ENCODE measurements at places on chromosomes 16 and 17.

- DNase-seq, result no peak
Observed at GRCh38 chr17:3693829-3694231, 2.1 kb downstream of the P2RX5 start.

DNA sequence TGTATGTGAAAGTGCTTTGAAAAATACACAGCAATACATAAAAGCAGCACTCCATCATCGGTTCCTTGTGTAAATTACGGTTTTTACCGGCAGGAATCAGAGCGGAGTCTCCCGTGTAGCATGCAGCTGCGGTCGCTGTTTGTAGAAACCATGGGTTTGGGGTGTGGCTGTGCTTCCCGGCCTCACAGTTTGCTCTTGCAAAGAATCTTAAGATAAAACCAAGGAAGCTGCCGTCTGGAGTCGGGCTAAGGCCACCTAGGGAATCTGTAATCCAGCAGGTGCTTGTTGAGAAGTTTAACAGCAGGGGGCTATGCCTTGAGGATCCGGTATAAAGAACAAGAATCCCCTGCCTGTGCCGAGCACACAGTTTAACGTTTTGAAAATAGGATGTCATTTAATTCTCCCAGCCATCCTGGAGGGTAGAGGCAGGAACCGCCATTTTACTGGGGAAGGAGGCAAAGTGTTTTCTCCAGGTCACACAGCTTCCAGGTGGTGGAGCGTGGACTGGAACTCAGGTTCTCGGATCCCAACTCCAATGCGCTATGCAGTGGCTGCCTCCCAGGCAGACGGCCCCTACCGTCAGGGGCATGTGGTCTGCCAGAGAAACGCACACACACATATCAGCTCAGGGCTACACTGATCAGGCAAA lies 6.0 kb upstream of the TLCD3A start:
- no peak for DNase-seq

DNA sequence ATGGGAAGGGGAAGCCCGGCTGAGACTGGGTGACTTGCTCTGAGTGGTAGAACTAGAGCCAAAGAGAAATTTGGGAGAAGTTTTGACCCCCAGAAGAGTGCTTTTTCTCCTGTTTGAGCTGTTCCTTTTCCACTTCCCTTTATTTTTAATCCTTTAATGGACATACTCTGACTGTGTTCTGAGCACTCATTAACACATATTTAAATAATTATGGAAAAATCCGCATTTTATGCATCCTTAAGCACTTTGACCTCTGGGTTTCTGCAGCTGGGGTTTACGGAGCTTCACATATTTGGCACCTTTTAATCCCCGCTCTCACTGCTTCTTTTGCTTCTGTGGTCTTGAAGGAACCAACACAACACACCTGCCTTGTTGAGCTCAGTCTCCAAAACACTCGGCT lies 114.7 kb downstream of the FOXL1 start:
- DNase-seq, result no peak

DNA sequence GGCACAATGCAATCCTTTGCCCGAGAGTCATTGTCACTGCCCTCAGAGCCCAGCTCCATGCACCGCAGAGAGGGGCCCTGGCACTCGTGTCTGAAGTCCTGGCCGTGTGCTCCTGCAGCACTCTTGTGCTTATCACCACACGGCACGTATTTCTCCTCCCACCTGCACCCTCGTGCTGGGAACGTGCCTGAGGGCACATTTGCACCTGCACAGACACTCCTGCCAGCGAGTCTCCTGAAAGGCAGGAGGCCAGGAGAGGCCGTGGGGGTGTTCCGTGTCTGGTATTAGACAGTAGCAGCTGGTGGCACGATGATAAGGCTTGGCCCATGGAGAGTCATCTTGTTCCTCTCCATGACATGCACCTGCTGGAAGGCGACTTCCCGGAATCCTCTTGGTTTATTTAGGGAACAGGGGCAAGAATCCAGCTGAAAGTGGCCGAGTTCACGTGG lies 3.4 kb upstream of the ACSF3 start:
- no peak for DNase-seq

DNA sequence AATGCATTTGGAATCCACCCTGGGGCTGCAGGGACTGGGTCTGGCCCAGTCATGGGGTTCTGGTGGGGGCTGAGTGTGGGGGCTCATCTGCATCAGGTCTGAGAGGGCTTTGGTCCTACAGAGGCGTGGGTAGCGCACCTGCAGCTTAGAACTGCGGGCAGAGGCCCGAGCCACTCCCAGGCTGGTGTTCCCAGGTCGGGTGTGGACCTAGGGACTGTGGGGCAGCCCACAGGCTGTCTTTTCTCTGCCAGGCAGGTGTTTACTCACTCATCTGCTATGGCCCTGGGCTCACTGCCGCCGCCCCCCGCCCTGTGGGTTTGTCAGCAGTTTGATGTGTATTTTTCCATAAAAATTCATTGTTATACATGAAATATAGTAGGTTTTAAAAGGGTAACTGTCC lies 27.0 kb upstream of the DOC2B start:
- DNase-seq, result no peak

- DNase-seq, result no peak
Observed at GRCh38 chr17:56540836-56541235, 52.7 kb upstream of the NOG start.

DNA sequence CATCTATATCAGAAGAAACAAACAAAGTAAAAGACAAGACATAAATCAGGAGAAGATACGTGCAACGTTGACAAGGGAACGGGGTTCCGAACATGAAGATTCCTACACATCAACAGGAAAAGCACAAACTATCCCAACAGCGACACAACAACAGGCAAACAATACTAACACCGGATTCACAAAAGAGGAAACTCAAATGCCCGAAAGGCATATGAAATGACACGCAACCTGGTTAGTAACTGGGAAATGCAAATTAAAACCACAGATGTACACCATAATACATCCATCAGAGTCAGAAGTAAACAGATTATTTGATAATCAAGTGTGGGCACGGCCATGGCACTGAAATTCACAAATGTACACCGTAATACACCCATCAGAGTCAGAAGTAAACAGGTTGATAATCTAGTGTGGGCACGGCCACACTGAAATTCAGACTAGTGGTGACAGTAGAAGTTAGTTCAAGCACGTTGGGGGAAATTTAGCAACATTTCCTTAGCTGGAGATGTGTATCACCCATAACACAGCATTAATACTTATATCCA lies 171.9 kb upstream of the RPH3AL start:
- no peak for DNase-seq

- no peak for DNase-seq
Observed at GRCh38 chr16:87856791-87857228, 12.5 kb downstream of the SLC7A5 start.

GRCh38 chr17:73533127-73533526 lies 111.1 kb downstream of the SDK2 start:
- DNase-seq, result no peak

- DNase-seq, result no peak
Observed at GRCh38 chr17:43545383-43545632, 832 bp downstream of the ETV4 start.

DNA sequence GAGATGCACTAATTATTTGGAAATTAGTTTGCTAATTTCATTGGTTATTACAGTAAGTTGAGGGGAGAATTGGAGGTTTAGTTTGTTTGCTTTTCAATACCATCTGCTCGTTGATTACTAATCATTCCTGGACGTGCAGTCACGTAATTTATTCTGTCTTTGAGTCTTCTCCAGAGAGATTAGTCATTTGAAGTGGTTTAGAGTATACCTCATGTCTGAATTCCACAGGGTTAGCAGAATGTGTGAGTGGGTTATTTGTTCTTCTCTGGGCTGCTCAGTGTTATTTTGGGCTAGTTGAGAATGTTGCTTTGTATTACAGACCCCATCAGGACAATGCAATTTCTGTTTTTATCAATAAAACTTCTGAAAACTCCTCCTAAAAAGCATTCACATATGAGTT lies 265.0 kb downstream of the RBFOX1 start:
- DNase-seq, result no peak

GRCh38 chr17:8141045-8141444 lies 11.2 kb downstream of the PER1 start:
- no peak for DNase-seq

DNA sequence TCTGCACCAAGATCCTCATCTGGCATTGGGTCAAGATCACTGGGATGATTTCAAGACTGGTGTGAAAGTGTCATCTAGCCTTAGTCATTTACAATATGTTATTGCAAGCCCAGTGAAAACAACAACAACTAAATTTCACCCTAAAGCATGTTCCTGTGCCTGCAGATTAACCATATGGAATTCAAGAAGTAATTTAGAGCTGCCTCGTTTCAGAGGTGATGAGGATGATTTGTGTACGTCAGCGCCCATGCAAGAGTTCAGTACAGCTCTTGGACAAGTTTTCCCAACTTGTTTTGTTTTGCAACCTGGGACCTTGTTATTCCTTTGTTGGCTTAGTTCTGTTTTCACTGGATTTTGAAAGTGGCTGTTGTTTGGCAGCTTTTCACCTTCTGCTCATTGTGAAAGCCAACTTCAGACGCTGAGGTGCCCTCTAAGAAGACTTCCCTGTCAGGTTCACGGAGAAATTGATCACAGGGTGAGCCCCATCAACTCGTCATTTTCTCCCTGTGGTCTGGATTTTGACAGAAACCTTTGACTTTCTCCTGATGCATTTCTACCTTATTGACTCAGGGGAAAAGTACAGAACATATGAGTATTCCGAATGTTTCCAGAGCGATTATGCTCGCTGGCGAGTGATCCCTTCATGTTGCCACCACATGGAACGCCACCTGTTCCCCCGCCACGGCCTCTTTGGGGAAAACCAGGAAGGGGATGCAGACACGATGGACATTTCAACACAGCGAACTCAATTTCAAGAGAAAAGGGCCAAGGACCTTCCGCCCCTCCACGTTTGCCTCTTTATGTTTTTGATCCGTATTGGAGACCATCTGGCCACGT lies 85.6 kb downstream of the FOXL1 start:
- DNase-seq, result no peak

DNA sequence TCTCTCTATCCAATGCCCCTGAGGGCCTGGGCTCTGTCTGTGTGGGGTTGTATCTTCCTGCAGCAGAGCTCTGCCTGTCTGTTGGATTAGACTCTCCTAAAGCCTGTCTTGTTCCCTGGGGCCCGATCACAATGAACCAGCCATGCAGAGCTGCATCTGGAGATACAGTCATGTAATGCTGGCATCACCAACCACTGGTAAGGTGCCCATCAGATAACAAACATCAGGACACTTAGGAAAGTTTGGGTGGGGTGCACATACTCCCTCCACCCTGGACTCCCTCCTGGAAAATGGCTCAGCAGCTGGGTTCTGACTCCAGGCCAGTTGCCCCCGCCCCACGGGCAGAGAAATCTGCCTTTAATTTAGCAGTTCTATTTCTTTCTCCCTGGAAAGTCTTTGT lies 61.3 kb upstream of the BRD7 start:
- no peak for DNase-seq

- DNase-seq, result no peak
Observed at GRCh38 chr16:82784573-82784968, 157.8 kb downstream of the CDH13 start.

Data from kidney (tissue), 22 donors.